Erythroblast (primary cell): ENCODE measurements at places on chromosomes 12 and 14.

DNA sequence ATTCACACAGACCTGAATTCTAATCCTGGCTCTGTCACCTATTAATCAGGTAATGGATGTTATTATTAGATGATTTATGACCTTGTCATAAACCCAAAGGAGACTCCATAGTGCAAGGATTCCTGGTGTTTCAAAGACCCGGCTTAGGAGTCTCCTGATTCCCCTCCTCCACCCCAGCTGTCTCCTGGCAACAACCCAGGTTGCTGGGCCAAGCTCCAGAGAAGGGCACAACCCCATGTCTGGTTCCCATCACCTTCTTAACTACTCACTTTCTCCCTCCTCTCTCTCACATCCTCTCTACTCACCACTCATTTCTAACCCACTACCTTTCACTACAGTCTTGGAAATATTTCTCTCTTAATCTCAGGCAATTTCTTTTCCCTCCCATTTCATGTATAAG lies 41.6 kb downstream of the RHOJ start:
- no peak for DNase-seq

- peak; percentile 66 for DNase-seq
Observed at GRCh38 chr12:124352839-124353238, 57.9 kb downstream of the RFLNA start.

GRCh38 chr12:1117970-1118563 lies 127.0 kb downstream of the ERC1 start:
- DNase-seq: peak; percentile 79

DNA sequence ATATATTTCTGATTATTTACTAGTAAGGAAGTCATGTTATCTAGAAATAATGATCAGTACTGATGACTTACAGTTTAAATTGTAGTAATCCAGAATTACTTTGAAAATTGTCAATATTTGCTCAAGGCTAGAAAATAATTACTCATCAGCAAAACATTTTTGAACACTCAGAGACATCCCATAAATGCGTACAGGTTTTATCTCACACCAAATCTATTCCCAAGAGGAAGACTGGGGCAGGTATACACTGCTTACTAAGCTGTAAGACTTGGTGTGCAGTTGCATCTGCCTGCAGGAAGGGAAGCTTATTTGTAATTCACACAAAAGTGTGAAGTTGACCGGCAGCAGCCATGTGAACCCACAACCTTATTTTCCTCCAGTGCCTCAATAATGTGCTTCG lies 146.4 kb downstream of the CCER1 start:
- no peak for DNase-seq

DNA sequence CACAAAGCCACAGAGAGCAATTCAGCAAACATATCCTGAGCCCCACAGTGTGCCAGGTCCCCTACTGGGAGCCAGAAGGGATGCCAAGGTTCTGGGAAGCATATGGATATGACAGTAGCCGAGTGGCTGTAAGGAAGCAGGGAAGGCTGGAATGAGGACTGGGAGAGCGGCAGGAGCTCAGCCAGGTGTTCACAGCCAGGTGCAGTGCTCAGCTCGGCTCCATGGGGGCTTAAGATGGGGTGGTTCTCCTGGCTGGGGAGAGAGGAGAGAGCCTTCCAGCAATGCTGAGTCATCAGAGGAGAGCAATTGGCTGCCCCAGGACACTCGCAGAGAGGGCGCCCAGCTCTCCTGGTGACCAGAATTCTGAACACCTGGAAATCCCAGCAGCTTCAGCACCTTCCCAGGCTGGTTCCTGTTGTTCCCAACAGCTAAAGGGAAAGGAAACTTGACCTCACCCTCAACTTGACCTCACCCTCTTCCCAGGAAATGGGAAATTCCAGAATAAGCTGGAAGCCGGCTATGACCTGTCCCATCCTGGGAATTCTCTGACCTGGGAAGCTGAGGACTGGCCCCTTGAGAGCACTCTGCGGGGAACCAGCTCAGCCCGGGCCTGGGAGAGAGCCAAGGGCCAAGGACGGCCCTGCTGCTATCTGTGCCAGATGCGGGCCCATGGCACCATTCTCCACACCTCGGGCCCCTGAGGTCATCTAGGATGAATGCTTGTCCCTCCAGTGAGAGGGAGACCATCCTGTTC lies 34.6 kb downstream of the SLC6A12 start:
- DNase-seq: no peak

GRCh38 chr12:123077298-123078119 lies 73.4 kb downstream of the PITPNM2 start:
- DNase-seq: no peak

- peak; percentile 2 for DNase-seq
Observed at GRCh38 chr12:25769082-25769945, 189.2 kb upstream of the RASSF8 start.

- DNase-seq: peak; percentile 20
Observed at GRCh38 chr12:28235015-28235414, 44.8 kb downstream of the CCDC91 start.

- no peak for DNase-seq
Observed at GRCh38 chr12:4330203-4330602, 9.2 kb downstream of the TIGAR start.

- no peak for DNase-seq
Observed at GRCh38 chr12:12069821-12070548, 754 bp upstream of the BCL2L14 start.

- DNase-seq: peak; percentile 22
Observed at GRCh38 chr12:92134638-92135274, 10.9 kb downstream of the BTG1 start.

- peak; percentile 9 for DNase-seq
Observed at GRCh38 chr14:71166180-71166837, 259.1 kb downstream of the PCNX1 start.

GRCh38 chr14:31712244-31713127 lies 151.3 kb downstream of the NUBPL start:
- no peak for DNase-seq

DNA sequence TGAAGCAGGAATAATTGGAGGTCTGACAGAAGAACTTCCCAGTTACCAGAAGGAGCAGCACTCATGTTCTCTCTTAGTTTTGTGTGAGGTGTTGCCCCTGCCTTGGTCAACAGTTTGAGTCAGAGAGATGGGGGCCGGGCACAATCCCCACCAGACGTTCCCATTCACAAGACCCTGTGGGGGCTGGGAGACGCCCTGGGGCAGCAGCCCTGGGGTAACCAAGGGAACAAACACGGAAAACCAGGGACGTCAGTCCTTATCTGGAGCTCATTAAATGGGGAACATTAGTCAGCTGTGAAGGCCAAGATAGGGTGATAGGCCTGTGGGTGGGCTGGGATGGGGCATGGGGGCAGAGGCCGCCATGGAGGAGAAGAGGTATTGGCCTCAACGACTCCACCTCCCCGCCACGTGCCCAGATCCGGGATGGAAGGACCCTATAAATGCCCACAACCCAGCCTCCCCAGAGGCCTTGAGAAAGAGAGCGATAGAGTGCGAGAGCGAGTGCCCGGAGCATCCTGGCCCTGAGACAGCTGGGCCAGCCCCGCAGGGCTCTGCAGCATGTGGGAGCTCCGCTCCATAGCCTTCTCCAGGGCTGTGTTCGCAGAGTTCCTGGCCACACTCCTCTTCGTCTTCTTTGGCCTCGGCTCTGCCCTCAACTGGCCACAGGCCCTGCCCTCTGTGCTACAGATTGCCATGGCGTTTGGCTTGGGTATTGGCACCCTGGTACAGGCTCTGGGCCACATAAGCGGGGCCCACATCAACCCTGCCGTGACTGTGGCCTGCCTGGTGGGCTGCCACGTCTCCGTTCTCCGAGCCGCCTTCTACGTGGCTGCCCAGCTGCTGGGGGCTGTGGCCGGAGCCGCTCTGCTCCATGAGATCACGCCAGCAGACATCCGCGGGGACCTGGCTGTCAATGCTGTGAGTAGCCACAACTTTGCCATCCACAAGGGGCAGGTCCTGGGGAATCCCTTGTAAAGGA lies at the start of gene AQP2:
AQP2 (plus strand) TSS at position 465 of the 979 bp plus-strand sequence; CDS start at position 559, 94 bp downstream.
- DNase-seq: no peak

GRCh38 chr12:45326358-45326975 lies 110.6 kb downstream of the ANO6 start:
- no peak for DNase-seq

- peak; percentile 59 for DNase-seq
Observed at GRCh38 chr14:20618271-20618749, 23.2 kb downstream of the OR6S1 start.

DNA sequence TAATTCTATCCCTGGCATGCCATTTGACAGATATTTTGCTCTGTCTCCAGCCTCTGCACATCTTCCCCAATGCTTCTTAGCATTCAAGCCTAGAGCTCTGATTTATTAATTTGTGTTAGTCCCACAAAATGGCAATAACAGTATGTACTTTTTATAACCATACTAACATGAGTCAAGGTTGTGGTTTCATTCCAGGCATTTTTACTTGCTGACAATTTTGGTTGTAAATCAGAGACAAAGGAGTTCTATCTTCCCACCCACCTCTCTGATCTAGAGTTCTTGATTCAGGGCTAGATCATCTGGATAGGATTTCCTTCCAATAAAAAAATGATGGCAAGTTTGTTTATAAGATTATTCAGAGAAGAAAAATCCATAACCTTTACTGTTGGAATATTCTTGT lies 18.5 kb upstream of the CISTR start:
- no peak for DNase-seq

- DNase-seq: no peak
Observed at GRCh38 chr12:49322367-49322707, 718 bp upstream of the TROAP start.

GRCh38 chr14:55867719-55868118 lies 250.5 kb upstream of the PELI2 start:
- DNase-seq: no peak

GRCh38 chr14:39956372-39956771 lies 524.1 kb upstream of the FBXO33 start:
- DNase-seq: no peak

DNA sequence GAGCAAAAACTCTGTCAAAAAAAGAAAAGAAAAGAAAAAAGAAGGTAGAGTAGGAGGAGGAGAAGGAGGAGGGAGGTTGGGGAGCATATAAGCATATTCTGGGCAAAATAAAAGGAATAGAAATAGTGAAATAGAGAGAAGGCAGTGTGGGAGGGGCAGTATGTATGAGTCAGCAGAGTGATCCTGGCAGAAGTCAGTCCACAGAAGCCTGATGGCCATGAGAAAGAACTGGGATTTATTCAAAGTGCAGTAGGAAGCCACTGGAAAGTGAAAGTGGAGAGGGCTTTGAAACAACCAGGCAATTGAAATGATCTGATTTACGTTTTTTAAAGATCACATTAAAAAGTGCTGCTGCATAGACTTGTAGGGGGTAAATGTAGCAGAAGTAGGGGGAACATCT lies 368.6 kb upstream of the USP15 start:
- no peak for DNase-seq

DNA sequence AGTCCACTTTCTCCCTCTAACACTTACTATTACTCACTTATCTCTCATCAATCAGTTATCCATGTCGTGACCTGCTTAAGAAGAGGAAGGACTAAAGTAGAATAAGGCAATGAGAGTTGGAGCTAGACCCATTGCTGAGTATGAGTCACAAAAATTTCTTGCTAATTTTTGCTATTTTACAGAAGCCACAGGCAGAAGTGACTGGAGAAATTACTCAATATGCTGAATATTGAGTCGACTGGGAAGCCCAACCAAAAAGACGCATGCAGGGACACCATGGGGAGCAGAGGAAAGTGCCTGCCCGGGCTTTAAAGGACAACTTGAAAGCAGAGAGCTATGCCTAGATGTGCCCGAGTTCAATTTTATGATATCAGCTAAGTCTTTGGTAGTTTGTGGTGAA lies 115.4 kb upstream of the FOXG1 start:
- DNase-seq: no peak
